ENCODE measurements at places on chromosomes 16 and 17. TPM values are rescaled to one million over a fixed set of nuclear protein-coding genes. Genes with fewer than 3 reads are reported as not detected.

The MYH2 gene
- 7.5 TPM for polyA plus RNA-seq

The RPUSD1 gene
- 19.1 TPM for polyA plus RNA-seq

The MPV17L gene
- polyA plus RNA-seq, result 3.2 TPM

The CORO6 gene
- polyA plus RNA-seq, result 2.6 TPM

The SEZ6L2 gene
- polyA plus RNA-seq, result 17.8 TPM

DNA sequence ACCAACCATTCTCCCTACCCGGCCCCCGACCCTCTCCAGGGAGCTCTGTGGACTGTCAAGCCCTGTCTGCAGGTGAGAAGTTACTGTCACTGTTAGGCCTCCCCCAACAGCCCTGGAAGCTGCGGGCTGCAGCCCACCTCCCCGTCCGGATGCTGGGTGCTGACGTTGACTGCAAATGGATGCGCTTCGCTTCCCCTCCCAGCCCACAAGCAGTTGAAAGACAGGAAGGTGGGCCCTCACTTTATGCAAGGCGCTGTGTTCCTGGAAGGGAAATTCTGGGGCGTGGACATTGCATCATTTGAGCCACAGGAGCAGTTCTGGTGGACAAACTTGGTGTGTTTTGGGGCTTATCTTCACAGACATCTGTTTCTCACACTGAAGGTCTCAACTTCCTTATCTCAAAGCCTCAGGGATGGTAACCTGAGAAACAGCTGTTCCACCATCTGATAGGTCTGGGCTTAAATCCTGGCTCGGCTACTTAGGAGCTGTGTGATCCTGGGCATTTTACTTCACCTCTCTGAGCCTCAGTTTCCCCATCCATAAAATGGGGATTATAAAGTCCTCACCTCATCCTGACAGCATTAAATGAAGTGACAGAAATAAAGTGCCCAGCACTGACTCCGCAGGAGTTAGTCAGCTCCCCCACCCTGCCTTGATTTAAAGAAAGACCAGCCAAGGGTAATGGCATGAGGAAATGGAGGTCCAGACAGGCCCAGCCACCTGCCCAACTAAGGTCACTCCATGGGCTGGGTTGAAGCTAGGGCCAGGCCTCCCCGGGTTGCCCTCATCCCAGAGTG lies 4.6 kb upstream of the DRC7 start:
- DNase-seq, result peak; percentile 27

DNA sequence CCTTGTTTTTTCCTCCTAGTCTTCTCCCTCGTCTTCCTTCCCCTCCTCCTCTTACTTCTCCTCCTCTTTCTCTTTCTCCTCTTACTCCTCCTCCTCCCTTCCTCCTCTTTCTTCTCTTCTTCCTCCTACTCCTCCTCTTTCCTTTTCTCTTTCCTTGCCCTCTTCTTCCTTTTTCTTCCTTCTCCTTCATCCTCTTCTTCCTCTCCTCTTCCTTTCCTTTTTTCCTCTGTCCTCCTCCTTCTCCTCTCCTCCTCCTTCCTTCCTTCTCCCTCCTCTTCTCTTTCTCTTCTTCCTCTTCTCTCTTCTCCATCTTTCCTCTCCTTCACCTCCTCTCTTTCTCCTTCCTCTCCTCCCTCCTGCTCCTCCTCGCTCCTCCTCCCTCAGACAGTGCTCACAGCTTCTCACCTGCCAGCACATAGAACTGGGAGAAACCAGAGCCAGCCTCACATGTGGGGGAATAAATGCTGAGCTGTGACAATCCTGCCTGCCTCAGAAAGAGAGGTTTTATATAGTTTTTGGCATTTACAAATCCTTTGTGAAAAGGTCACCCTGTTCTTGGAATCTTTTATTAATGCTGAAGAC lies 84.3 kb upstream of the NLRP1 start:
- DNase-seq, result no peak

DNA sequence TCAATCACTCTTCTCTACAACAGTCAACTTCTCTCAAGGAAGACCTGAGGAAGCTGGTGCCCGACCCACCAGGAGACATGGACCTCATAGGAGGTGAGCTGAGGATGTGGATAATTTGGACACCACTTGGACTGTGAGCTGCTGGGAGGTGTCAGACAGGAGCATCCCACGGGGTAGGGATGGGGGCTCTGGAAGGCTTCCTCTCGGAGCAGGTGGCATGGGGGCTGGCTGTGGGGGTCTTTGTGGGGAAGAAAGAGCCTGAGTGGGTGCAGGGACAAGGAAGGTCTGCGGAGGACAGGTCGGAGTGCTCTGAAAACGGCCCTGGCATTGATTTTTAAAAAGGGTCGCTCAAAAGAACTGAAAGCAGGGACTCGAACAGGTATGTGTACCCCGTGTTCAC lies 64.0 kb downstream of the TBC1D16 start:
- DNase-seq, result no peak

DNA sequence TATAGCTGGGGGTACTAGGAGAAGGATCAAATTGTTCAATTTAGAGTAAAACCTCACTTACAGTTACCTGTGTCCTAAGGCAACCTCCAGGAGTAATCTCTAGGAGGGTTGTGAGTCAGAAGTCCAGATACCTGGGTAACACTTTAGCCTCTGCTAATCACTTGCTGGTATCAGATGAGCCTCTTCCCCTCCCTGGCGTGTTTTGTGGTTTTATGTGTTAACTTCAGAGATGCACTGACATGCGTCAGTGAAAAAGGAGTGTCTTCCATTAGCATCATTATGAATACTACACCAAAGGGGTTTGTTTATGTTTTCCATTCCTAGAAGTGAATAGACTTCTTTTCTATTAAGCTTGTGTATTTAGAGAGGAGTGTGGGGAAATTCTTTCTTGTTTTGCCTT lies 208.2 kb downstream of the FTO start:
- DNase-seq, result no peak

DNA sequence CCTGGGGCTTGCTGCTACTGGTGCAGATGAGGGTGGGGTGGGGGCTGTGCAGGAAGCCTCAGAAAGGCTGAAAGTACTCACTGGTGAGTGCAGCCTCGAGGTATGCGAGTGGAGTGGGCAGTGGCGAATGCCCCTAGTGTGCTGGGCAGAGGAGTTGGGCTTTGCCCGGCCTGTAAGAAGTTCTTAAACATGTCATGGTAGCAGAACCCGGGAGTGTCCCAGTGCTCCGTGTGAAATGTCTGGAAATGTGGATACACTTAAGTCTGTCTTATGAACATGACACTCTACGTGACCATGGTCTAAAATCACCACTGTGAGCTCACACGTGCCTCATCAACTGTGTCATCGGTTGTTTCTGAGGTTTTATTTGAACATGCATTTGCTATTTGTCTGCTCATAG lies 1.7 kb downstream of the SMTNL2 start:
- DNase-seq, result no peak

- DNase-seq, result no peak
Measured at GRCh38 chr17:69967910-69968411, 107.1 kb upstream of the KCNJ16 start.

- DNase-seq, result no peak
Measured at GRCh38 chr17:74446551-74447500, 14.9 kb downstream of the GPRC5C start.

- no peak for DNase-seq
Measured at GRCh38 chr17:12992676-12993075, 25.2 kb downstream of the ELAC2 start.

GRCh38 chr17:20916383-20916782 lies 126.4 kb downstream of the USP22 start:
- no peak for DNase-seq

DNA sequence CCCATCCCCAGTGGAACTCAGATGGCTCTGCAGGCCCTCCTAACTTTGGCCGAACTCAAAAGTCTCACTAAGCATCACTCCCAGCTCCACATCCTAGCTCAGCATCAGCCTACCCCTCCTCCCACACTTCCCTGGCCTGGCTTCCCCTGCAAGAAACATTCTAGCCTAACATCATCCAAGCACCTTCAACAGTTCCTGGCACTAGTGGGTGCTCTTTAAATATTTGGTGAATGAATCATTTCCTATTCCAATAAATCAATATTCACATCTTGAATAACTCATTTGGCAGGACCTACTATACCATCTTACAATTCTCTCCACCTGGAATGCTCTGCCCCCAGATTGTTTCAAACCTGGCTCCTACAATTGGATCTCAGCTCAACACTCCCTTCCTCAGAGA lies 11.0 kb upstream of the BBS2 start:
- DNase-seq, result no peak
